ENCODE measurements at places on chromosomes 2 and 18. TPM values are rescaled to one million over a fixed set of nuclear protein-coding genes. Genes with fewer than 3 reads are reported as not detected.

GRCh38 chr2:70546376-70546775 is 7.2 kb downstream of the TGFA start:
- DNase-seq: no peak

Gene SMAD4
- 57.2 TPM for total RNA-seq

- no peak for DNase-seq
These were observed 18.9 kb upstream of the STAT4 start for GRCh38 chr2:191169456-191170300.

- no peak for DNase-seq
These were observed 1329.8 kb downstream of the DSC3 start for GRCh38 chr18:29712785-29713184.

DNA sequence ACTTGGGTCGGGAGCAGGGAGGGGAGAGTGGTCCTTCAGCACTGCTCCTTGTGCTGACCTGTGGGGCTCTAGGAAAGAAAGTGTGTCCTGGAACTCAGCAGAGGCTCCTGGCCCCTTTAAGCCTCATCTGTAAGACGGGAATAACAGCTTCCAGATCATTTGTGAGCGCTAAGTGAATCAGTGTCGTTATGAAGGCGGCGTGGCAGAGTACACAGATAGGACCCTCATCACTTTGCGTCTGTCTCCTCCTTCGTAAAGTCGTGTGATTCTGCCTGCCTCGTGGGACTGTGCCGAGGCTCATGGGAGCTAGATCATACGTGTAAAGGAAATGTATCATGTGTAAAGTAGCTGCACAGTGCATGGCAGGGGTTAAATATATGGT is 18.6 kb downstream of the COLEC11 start:
- DNase-seq: no peak

- DNase-seq: no peak
These were observed 78.7 kb upstream of the MSH6 start for GRCh38 chr2:47704287-47704686.

GRCh38 chr18:51391731-51392130 is 194.2 kb upstream of the MEX3C start:
- DNase-seq: no peak

Measured in activated naive CD8-positive, alpha-beta T cell treated with anti-CD3 and anti-CD28 coated beads for 36 hours (primary cell).